ENCODE measurements at places on chromosomes 16 and 17. TPM values are rescaled to one million over a fixed set of nuclear protein-coding genes. Genes with fewer than 3 reads are reported as not detected.
A peak's percentile ranks its signal among the peaks of the same experiment; 100 is the strongest.

The MYO15A gene
- total RNA-seq: 4.9 TPM

DNA sequence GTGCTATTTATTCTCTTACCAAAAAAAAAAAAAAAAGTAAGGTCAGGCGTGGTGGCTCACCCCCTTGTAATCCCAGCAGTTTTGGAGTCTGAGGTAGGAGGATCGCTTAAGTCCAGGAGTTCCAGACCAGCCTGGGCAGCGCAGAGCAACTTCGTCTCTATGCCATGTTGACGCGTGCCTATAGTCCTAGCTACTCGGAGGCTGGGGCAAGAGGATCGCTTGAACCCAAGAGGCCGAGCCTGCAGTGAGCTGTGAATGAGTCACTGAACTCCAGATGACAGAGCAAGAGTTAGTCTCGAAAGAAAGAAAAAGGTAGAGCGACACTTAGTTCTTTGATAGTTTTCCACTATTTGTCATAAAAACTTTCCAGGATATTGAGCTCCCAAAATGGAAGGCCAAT is 1.4 kb upstream of the TENT4B start:
- no peaks in the 10 kb centered on the region for H3K36me3 ChIP-seq
- H3K4me1 ChIP-seq: peaks cover 4% of the 10 kb centered on the region
- H3K4me3 ChIP-seq: no peak overlapping the region
- H3K27ac ChIP-seq: peak overlapping the region; percentile 99

DNA sequence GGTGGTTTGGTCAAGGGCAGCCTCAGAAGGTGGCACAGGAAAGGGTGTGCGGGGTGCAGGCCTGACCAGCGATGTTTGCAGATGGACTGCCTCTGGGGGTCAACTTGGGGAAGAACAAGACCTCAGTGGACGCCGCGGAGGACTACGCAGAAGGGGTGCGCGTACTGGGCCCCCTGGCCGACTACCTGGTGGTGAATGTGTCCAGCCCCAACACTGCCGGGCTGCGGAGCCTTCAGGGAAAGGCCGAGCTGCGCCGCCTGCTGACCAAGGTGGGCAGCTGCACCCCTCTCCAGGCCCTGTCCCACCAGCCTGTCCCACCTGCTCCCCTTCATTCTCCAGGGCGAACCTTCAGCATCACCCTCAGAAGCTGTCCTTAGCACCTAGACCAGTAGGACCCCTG is 12.5 kb downstream of the DHODH start:
- no peaks in the 10 kb centered on the region for H3K36me3 ChIP-seq
- no peak overlapping the region for H3K4me3 ChIP-seq
- H3K27ac ChIP-seq: no peak overlapping the region
- no peaks in the 10 kb centered on the region for H3K27me3 ChIP-seq
- DNase-seq: no peak

GRCh38 chr16:58655215-58655596 is 25.6 kb upstream of the CNOT1 start:
- H3K4me1 ChIP-seq: no peaks in the 10 kb centered on the region
- DNase-seq: no peak
- H3K36me3 ChIP-seq: no peaks in the 10 kb centered on the region
- no peak overlapping the region for H3K27ac ChIP-seq
- no peaks in the 10 kb centered on the region for H3K27me3 ChIP-seq

The CLEC3A gene
- not detected for total RNA-seq

The NPIPA5 gene
- 4.9 TPM for total RNA-seq

The IL34 gene
- 1.1 TPM for total RNA-seq

- no peak for DNase-seq
- peaks cover 2% of the 10 kb centered on the region for H3K4me1 ChIP-seq
- H3K36me3 ChIP-seq: no peaks in the 10 kb centered on the region
- no peak overlapping the region for H3K4me3 ChIP-seq
Measured at GRCh38 chr17:17004251-17004996, 32.5 kb upstream of the TNFRSF13B start.

The SRP68 gene
- 36.8 TPM for total RNA-seq

The ZFP3 gene
- total RNA-seq: 5.8 TPM

- no peaks in the 10 kb centered on the region for H3K27me3 ChIP-seq
- no peak for DNase-seq
- H3K36me3 ChIP-seq: no peaks in the 10 kb centered on the region
- H3K4me3 ChIP-seq: no peak overlapping the region
Measured at GRCh38 chr17:57107498-57108101, 22.6 kb downstream of the AKAP1 start.

- H3K4me1 ChIP-seq: peaks cover 15% of the 10 kb centered on the region
- H3K27ac ChIP-seq: no peak overlapping the region
- DNase-seq: no peak
- no peak overlapping the region for H3K4me3 ChIP-seq
Measured at GRCh38 chr17:77282524-77283515, 142.1 kb downstream of the SEC14L1 start.

DNA sequence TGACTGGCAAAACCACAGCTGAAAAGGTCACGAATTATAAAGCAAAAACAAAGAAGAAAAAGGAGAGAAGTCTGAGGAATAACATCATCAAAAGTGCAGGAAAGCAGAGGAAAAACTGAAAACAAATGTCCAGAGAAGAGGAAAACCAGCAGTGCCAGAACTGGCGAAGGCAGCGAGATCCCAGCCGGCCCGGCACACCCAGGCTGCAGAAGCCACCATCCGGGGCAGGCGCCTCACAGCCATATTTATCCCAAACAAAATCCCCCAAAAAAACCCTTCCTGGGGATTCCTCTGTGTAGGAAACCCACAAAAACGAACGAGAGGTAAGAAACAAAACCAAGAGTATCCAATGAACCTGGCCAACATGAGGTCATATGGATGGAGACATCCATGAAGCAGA is 10.6 kb downstream of the ZCCHC14 start:
- H3K27me3 ChIP-seq: no peaks in the 10 kb centered on the region
- H3K36me3 ChIP-seq: no peaks in the 10 kb centered on the region
- H3K4me3 ChIP-seq: no peak overlapping the region
- H3K27ac ChIP-seq: no peak overlapping the region
- H3K4me1 ChIP-seq: peaks cover 21% of the 10 kb centered on the region
- no peak for DNase-seq

The SRR gene
- total RNA-seq: 7.2 TPM

DNA sequence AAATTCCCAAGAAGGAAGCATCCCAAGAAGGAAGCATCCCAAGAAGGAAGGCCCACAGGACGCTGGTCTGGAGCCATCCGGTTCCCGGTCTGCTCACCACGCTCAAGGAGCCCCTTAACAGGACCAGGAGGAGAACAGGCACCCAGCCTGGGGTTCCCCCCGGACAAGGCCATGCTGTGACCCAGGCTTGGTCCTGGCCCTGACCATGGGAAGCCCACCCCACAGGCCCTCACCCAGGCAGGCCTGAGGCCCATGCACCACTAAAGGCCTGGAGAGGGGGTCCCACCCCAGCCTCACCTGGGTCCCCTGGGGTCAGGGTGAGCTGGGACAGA is 340 bp upstream of the ENPP7 start:
- H3K27me3 ChIP-seq: no peaks in the 10 kb centered on the region
- DNase-seq: no peak
- peaks cover 4% of the 10 kb centered on the region for H3K4me1 ChIP-seq
- H3K36me3 ChIP-seq: no peaks in the 10 kb centered on the region

The SLC46A1 gene
- 8.2 TPM for total RNA-seq

- H3K36me3 ChIP-seq: no peaks in the 10 kb centered on the region
- DNase-seq: no peak
- H3K4me1 ChIP-seq: no peaks in the 10 kb centered on the region
Measured at GRCh38 chr16:12504312-12504711, 299.4 kb downstream of the CPPED1 start.

DNA sequence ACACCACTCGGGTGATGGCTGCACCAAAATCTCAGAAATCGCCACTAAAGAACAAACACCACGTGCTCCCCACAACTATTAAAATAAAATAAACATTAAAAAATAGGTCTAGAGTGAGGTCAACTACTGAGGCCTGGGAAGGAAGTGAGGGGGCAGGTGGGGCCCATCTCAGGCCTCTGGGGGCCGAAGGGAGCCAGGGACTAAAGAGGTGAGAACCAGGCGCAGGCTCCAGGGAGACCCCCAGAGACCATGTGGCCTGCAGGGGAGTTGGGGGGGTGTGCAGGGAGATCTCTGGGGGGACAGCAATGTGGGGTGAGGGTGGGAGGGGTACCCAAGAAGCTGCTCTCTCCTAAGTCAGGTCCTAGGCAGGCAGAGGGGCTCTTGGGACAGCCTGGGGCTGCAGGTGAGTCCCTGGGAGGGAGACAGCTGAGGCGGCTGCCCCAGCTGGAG is 111.3 kb upstream of the SMURF2 start:
- peaks cover 4% of the 10 kb centered on the region for H3K4me1 ChIP-seq
- H3K4me3 ChIP-seq: no peak overlapping the region
- DNase-seq: no peak
- H3K27me3 ChIP-seq: no peaks in the 10 kb centered on the region
- H3K36me3 ChIP-seq: no peaks in the 10 kb centered on the region

GRCh38 chr17:79803997-79804855 is 7.3 kb upstream of the CBX8 start:
- no peaks in the 10 kb centered on the region for H3K36me3 ChIP-seq
- no peak overlapping the region for H3K27ac ChIP-seq
- H3K27me3 ChIP-seq: peaks cover 35% of the 10 kb centered on the region
- no peaks in the 10 kb centered on the region for H3K4me1 ChIP-seq

The LDHD gene
- 20.7 TPM for total RNA-seq

DNA sequence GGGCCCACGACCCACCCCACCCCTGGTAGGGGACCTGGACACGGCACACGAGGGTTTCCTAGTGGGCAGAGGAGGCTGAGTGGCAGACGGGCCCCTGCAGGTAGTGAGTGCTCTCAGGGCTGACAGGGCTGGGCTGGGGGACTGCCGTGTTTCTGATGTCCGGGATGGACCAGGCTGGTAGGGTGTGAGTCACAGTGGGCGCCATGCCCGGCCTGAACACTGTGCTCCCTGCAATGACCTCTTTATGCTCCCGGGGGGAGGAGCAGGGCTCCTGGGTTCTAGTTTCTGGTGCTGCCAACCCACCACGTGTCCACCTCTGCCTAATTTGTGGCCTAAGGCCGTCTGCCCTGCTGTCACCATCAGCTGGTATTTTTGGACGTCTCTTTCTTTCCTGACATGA is 26.3 kb downstream of the ARHGAP23 start:
- no peaks in the 10 kb centered on the region for H3K27me3 ChIP-seq
- peak; percentile 35 for DNase-seq
- H3K36me3 ChIP-seq: no peaks in the 10 kb centered on the region
- H3K27ac ChIP-seq: no peak overlapping the region
- H3K4me3 ChIP-seq: peak overlapping the region; percentile 30
- peaks cover 19% of the 10 kb centered on the region for H3K4me1 ChIP-seq

GRCh38 chr17:39757931-39758873 is 20.5 kb downstream of the GRB7 start:
- no peak for DNase-seq
- no peaks in the 10 kb centered on the region for H3K36me3 ChIP-seq
- no peak overlapping the region for H3K27ac ChIP-seq
- no peaks in the 10 kb centered on the region for H3K27me3 ChIP-seq

DNA sequence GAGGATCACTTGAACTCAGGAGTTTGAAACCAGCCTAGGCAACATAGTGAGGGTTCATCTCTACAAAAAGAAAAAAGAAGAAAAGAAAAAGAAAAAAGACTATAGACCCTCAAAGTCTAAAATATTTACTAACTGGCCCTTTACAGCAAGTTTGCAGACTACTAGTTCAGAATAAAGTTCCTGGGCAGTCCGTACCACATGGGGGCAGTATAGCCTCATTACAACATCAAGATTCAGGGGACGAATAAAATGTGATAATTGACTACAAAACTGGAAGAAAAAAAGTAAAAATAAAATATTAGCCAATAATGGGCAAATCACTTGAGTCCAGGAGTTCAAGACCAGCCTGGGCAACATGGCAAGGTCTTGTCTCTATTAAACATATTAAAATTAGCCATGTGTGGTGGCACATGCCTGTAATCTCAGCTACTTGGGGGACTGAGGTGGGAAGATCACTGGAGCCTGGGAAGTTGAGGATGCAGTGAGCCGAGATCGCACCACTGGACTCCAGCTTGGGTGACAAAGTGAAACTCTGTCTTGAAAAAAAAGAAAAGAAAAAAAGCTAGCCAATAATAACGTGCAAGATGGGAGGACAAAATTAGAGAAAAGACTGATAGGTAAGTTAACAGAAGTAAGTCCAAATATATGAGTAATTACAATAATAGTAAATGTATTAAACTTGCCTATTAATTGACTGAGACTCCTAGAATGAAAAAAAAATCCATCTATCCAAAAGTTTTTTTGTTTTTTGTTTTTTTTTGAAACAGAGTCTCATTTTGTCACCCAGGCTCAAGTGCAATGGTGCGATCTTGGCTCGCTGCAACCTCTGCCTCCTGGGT is 129.4 kb upstream of the SEC14L1 start:
- no peaks in the 10 kb centered on the region for H3K4me1 ChIP-seq
- no peaks in the 10 kb centered on the region for H3K36me3 ChIP-seq
- H3K27ac ChIP-seq: no peak overlapping the region

DNA sequence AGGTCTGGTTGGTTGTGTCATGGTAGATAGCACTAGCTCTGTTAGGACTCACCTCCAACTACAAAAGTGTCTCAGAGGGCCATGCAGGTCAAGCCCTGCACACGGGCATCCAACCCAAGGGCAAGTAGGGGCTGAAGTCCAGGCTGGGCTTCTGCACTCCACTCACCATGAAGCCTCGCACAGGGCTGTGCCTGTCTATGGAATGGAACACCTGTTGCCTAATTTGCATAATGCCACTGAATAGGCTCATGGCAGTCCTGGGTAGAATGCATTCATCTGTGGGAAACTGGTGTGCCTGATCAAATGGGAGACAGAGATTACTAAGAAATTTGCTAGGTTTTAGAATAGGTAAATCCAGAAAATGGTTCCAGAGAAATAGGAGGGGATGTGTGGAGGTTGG is 8.0 kb upstream of the AKAP1 start:
- H3K4me3 ChIP-seq: no peak overlapping the region
- no peaks in the 10 kb centered on the region for H3K27me3 ChIP-seq
- no peaks in the 10 kb centered on the region for H3K4me1 ChIP-seq
- H3K27ac ChIP-seq: no peak overlapping the region
- no peaks in the 10 kb centered on the region for H3K36me3 ChIP-seq

DNA sequence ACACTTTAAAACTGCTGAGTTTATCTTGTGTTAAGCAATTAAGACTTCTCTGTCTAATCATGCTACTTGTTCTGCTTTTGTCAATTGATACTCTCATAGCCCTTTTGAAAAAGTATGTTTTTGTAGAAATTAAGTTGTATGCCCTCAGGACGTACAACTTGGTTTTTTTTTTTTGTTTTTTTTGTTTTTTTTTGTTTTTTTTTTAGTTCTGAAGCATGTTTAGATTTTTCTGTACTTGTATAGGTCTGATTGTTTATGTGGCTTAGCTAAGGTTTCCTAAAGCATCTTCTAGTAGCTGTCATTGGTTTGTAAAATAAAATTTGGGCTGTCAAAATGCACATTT is 21.4 kb downstream of the HAPSTR1 start:
- no peak for DNase-seq
- H3K27ac ChIP-seq: no peak overlapping the region
- no peaks in the 10 kb centered on the region for H3K36me3 ChIP-seq
- H3K4me3 ChIP-seq: no peak overlapping the region
- no peaks in the 10 kb centered on the region for H3K27me3 ChIP-seq
- H3K4me1 ChIP-seq: peaks cover 17% of the 10 kb centered on the region

The GLP2R gene
- 0.45 TPM for total RNA-seq

GRCh38 chr16:11088831-11089230 is 144.5 kb downstream of the CLEC16A start:
- peaks cover 20% of the 10 kb centered on the region for H3K4me1 ChIP-seq
- H3K4me3 ChIP-seq: no peak overlapping the region
- no peak for DNase-seq
- no peaks in the 10 kb centered on the region for H3K27me3 ChIP-seq

All from ovary (tissue), 10 donors.